ENCODE measurements at places on chromosomes 1 and 21.

GRCh38 chr1:209103092-209103491 is 480.4 kb upstream of the CAMK1G start:
- DNase-seq: no peak

- DNase-seq: no peak
Measured at GRCh38 chr1:179129702-179130473, 48.0 kb downstream of the TOR3A start.

GRCh38 chr1:166330096-166330495 is 163.3 kb upstream of the FAM78B start:
- DNase-seq: no peak

DNA sequence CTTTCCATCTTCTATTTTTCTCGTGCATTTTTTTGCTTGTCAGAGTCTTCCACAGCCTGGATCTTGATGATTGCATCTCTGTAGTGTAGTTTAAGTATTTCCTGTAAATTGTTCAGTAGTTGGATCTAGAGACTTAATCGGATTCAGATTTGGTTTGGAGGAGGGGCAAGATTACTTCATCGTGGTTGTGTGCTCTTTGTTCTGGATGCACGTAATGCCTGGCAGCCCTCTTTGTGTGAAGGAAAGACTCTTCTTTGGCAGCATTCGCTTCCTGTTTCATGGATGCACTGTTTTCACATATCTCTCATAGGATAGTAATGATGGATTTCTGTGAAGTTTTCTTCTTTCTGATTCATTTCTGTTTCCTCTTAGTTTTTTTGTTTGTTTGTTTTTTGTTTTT is 14.2 kb downstream of the SEMA4A start:
- DNase-seq: no peak

GRCh38 chr21:41817228-41817627 is 50.4 kb upstream of the RIPK4 start:
- no peak for DNase-seq

DNA sequence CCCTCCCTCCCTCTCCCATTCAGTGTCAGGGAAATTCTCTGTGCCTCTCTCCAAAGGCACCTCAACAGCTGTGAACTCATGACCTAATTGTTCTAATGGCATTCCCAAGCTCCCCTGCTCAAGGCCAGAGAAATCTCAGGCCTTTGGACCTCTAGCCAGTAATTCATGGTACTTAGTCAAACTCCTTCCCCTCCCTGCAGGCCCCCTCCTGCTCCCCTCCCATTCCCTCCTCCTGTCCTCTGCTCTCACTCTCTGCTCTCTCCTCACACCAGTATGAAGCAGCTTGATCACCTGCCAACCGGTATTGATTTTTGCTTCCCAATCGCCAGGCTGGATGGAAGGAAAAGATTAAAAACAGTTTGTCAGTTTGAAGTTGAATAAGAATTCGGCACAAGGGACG is 370.5 kb upstream of the PBX1 start:
- no peak for DNase-seq

DNA sequence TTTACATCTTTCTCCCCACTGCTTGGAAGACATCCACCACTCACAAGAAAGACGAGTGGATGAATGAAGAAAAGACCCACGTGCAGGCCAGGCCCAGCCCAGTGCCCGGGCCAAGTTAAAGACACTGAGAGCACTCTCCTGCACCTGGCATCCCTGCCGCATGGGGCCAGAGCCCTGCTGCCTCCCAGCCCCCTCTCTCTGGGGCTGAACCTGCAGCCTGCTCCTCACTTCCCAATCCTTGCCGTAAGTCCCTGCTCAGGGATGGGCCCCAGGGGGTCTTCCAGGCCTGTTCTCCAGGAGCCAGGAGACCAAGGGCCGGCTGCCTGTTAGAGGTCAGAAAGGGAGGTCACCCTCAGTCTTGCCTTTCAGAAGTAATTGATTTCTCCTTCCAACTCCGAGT is 168.5 kb upstream of the ZC3H12A start:
- no peak for DNase-seq

DNA sequence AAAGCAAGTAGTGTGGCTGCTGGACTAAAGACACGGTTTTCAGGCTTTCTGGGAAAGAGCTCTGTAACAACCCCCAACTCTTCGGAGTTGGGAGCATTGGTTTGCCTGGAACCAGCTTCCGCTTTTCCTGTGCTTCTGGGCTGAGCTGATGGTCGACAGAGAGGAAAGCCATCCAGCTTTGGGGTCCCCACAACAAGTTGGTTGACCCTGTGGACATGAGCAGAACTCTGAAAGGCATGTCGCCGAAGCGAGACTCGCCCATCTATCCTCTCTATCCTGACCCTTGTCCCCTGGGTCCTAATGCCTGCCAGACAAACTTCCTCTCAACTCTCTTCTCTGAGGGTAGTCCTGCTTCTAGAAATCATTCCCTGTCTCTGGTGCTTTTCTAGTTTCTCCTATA is 31.9 kb upstream of the FCGR2A start:
- no peak for DNase-seq

GRCh38 chr1:192998536-192998935 is 60.6 kb downstream of the UCHL5 start:
- no peak for DNase-seq
